Activated CD4-positive, alpha-beta T cell treated with anti-CD3 and anti-CD28 coated beads, Interleukin-2, amount 50 U/mL, for 16 hours (primary cell): ENCODE measurements at places on chromosomes 4 and X.

GRCh38 chrX:38646129-38646528 lies 84.8 kb downstream of the TSPAN7 start:
- no peak for DNase-seq

DNA sequence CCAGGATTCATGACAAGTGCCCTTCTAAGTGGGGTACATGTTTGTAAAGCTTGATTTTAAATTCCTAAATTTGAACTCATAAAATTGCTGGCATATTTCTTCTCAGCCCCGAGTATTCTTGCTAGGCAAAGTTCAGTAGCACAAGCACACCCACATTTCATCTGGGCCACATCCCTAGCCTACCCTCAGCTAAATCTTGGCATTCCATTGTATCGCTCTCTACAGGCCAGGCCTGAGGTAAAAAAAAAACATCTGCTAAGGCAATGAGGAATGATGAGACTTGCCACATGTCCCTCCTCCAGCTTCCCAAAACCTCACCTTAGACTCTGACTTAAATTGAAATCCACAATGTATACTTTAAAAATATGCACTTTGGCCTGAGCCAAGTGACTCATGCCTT lies 51.4 kb upstream of the VCX3B start:
- DNase-seq = no peak

DNA sequence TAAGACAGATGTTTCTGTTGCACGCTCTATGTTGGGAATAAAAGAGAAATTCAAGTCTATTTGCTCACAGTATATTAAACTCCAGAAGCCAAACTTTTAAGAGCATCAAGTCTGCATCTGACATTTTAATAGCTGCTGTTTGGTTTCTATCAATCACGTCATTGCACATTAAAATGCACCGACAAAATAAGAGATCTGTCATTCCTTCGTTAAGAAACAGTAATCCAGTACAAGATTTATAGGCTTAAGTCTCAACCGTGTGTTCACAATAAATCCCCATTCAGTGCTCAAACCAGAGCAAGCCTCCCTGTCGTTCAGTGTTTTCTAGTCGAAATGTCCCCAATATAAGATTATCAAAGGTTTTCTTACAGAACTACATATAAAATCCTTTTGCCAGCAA lies 89.0 kb upstream of the BMPR1B start:
- no peak for DNase-seq

DNA sequence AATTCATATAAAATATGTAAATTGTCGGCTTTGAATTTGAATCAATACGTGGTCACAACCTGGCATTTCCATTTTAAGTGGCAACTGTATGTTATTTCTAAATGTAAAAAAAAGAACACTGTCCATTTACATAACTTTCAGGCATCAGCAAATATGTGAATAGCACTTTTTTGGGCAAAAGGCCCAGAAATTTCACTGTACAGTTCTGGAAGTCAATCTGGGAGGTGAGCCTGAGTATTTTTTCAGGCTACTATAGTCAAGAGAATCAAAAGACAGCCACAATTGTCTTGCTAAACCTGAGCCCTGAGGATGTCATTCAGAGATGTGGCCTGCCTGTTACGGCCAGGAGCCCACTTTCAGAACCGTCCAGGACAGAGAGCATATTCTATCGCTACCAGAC lies 543.9 kb upstream of the MAGEB2 start:
- DNase-seq = no peak

- DNase-seq = no peak
Measured at GRCh38 chr4:55754754-55755350, 64.7 kb upstream of the EXOC1L start.
